ENCODE measurements at places on chromosomes 7 and 10.
A peak's percentile ranks its signal among the peaks of the same experiment; 100 is the strongest.

DNA sequence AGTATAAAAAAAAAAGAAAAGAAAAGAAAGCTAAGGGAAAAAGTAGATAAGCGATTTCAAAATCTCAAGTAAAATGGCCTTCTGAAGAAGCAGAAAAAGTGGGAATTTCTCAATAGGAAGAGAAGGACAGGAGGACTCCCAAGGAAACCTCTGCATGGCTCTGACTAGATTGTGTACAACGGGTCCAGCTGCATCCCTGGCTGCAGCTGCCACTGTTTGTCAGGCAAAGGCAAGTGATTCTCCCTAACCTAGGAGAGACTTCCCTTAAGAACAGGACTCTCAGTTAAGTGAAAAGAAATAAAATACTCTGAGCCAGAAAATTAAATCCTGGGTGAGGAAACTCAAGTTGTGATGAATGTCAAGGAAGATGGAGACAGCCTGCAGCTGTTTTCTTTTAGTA lies 298.6 kb upstream of the KIAA1217 start:
- DNase-seq, result no peak

- no peak for DNase-seq
Observed at GRCh38 chr10:17143055-17143690, 13.6 kb upstream of the CUBN start.

DNA sequence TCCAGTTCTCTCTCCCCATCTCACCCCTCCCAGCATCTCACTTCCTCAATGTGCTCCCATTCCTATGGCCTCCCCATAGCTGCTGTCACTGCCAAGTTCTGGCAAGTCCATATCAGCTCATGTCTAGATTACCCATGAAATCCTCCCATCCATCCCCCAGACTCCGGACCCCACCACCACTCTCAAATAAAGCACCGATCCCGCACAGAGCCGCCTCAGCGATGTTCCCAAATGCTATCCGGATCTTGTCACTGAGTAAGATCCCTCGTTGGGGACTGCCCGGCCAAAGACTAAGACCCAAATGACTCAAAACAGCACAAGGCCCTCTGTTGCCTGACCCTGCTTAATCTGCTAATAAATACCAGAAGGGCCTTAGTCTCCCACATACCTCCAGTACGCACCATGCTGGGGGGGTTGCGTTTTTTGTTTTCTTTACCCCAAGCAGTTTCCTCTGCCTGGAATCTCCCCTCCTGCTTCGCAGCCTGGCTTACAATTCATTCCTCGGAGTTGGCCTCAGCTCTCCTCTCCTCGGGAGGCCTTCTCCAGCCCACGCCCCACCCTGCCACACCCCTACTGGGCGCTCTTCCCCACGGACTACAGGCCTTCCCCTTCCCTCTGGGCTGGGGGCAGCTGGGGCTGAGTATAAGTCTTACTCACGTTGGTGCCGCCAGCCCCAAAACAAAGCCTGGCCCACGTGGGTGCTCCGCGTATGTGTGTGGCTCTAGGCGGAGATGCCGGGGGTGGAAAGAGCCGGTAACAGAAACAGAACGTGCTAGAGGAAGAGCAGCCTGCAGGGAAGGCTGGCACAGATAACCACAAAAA lies 1.8 kb upstream of the DUSP5 start:
- peak; percentile 50 for DNase-seq

GRCh38 chr10:133324198-133324792 lies 12.4 kb downstream of the CALY start:
- peak; percentile 69 for DNase-seq

GRCh38 chr7:48289656-48290055 lies 118.4 kb downstream of the ABCA13 start:
- DNase-seq, result no peak

- no peak for DNase-seq
Observed at GRCh38 chr10:11150879-11151415, 133.3 kb downstream of the CELF2 start.

DNA sequence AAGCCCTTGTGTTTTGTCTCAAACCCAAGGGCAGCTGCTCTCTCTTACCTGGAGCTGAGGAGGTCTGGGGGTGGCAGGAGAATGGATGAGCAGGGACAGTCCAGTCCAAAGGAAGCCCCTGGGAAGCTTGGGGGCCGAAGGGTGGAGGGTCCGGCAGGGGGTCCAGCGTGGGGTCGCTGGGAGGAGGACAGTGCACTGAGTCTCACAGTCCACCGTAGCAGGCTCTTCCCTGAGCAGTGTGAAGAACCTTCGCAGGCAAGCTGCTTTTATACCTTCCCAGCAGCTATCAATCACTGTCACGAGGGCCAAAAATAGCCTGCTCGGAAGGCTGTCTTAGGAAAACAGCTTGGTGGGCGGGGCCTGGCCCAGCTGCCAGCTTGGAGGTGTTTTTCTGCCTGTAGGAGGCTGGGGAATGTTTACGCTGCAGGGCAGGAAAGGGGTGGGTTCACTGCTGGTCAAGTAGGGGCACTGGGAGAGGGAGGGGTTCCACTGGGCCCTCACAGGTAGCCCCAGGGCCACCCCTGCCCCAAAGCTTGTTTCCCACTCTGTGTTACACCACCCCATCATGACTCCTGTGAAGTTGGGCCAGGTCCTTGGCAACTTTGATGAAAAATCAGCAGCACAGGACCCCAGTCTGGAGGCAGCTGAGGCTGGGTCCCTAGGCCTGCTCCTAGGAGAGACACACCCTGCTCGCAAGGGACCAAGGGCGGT lies at the start of gene DEPP1:
DEPP1 (minus strand) TSS at position 240 of the 711 bp plus-strand sequence. CDS start 779 bp downstream, outside the sequence.
- DNase-seq, result peak; percentile 75

GRCh38 chr7:100156331-100157068 lies 2.0 kb downstream of the TRAPPC14 start:
- peak; percentile 44 for DNase-seq

DNA sequence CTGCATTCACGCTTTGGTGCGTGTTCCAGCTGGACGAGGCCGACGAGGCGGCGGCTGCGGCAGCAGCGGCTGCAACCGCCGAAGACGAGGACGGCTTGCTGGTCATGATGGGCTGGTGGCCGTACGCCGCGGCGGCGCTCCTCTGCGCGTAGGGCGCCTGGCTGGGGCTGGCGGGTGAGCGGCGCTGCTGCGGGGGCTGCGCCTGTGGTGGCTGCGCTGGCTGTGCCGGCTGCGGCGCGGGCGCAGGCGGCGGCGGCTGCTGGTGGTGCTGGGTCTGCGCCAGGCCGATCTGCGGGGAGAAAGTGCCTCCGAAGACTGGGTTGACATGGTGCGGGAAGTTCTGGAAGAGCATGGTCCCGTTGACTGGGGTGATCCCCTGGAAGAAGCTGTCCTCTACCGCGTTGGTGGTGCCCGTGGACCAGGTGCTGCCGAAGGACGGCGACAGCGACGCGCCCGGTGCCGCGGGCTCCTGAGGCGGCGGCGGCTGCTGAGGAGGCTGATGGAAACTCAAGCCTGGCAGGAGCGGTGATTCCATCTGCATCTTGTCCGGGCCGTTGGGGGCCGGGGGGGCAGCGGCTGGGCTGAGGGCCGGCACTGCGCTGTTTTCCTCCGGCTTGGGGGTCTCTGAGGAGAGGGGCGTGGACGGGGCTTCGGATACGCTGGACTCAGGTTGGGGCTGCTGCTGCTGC lies 51.1 kb downstream of the CPEB3 start:
- peak; percentile 49 for DNase-seq

GRCh38 chr7:125561006-125561405 lies 631.4 kb upstream of the POT1 start:
- DNase-seq, result peak; percentile 9

GRCh38 chr10:114432566-114433093 lies 28.3 kb upstream of the AFAP1L2 start:
- DNase-seq, result no peak

DNA sequence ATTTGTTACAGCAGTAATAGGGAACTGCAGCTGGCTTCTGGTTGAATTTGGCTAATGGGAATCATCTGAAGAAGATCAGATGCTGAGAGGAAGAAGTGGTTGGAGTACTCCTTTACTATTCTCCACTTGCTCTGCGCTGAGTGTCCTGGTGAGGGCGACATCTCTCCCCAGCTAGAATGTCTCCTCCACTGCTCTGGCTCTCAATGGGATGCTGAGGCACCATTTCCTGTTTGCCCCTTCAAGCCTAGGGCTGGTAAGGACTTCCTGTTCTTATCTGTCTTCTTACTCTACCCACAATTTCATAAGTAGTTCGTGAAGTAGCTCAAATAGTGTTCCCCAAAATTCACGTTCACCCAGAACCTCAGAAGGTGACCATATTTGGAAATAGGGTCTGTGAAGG lies 43.2 kb upstream of the TES start:
- peak; percentile 40 for DNase-seq

GRCh38 chr7:149690688-149691446 lies 82.5 kb downstream of the ZNF467 start:
- DNase-seq, result peak; percentile 14

GRCh38 chr7:154903083-154903731 lies 99.7 kb downstream of the PAXIP1 start:
- no peak for DNase-seq

GRCh38 chr7:159013181-159013690 lies 131.4 kb downstream of the VIPR2 start:
- no peak for DNase-seq

DNA sequence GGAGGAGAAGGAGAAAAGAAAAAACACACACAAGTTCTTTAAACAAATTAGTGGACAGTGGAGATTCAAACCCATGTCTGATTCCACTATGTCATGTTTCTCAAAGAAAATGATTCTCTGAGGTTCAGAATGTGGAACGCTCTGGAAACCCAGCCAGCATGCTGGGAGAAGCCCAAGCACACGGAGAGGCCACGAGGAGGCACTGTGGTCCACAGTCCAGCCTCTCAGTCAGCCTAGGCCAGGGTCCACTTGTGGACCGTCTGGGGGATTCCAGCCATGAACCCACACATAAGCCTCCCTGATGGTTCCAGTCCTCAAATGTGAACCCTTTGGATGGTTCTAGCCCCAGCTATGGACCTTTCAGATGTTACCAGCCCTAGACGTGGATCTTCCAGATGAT lies 73.4 kb downstream of the CAV1 start:
- DNase-seq, result peak; percentile 38

GRCh38 chr7:107879400-107880035 lies 11.5 kb upstream of the DLD start:
- DNase-seq, result peak; percentile 46

- DNase-seq, result peak; percentile 88
Observed at GRCh38 chr10:89351780-89352597, 24.2 kb downstream of the IFIT3 start.

DNA sequence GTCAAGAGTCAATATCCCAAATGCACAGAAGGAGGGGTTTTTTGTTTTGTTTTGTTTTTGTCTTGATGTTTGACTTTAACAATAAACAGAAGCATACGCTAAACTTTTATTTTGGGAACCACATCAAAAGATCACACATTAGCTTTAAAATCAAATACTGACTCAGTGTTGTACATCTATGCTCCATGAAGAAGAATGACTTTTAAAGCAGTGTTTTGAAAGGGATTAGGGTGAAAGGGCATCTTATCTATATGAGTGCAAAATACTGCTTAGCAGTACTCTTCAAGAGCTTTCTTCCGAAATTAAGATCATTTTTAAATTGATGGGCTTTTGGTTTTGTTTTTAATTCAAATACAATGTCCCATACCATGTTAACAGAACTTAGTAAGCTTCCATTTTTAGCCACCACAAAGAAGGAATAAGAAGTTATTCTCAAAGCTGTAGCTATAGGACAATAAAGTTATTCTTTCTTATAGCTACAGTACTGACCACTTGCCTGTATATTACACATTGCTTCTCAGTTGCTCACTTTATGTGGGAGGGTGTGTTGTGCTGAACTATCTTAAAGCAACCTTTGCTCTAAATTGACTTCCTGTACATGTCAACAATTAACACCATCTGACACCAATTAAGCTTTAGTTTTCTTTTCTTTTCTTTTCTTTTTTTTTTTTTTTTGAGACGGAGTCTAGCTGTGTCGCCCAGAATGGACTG lies 144.3 kb upstream of the KAT6B start:
- no peak for DNase-seq

- DNase-seq, result peak; percentile 89
Observed at GRCh38 chr7:50418086-50418515, 32.0 kb downstream of the FIGNL1 start.

- DNase-seq, result no peak
Observed at GRCh38 chr7:24656608-24657007, 83.4 kb downstream of the PALS2 start.

DNA sequence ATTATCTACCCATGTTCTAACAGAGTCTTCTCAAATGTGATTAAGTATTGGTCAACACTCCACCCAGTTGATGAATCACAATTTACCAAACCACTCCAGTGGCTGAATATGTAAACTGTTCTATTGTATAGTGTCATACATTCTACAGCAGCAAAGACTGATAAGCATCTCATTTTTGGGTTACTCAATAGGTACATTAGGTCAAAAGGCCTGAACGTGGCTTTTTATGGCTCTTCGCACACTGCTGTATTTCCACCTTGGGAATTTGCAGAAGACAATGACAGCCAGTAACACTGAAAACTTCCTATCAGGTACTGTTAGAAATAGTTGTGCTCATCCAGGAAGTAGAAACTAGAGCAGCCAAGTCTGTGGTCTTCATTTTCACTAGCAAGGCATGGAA lies 166.9 kb downstream of the GLI3 start:
- no peak for DNase-seq

- DNase-seq, result no peak
Observed at GRCh38 chr10:14592566-14592965, 182.1 kb downstream of the FAM107B start.

DNA sequence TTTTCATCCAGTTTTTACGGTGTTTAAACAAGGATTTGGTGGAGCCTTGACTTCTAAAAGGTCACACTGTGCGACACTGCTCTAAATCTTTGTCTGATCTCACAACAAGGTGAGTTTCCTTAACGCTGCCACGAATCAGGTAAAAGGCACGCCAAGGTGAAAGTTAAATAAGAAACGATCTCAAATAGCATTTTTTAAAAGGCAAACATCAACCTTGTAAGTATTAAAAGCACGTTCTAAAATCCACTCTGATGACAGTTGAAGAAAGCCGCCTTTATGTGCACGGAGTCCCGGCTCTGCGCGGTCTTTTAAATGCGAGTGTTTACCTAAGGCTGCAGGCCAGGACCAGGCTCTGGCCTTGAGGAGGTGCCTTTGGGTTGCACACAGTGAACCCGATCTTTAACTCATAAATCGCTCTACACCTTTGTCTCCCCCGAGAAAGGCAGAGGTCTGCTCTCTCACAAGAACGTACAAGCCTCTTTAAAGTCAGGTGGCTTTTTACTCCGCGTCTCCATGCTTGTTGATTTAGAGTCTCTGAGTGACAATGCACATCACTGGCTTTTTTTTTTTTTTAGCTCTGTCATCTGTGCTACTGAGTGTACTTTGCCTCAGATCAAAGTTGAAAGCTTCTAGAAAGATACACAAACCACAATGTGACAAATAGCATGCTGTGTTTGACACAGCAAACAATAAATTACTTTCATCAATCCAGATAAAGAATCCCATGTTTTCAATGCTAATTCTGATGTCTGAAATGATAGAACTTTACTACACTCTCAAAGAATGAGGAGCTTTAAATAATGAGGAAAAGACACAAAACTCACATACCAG lies 25.9 kb upstream of the RNF32 start:
- no peak for DNase-seq

All from GM12865 (cell line).